Stimulated activated CD4-positive, alpha-beta T cell treated with anti-CD3 and anti-CD28 coated beads, Interleukin-12 subunit alpha, Interleukin-12 subunit beta, amount 100 ng/mL, for 48 hours (primary cell): ENCODE measurements at places on chromosomes 2 and 18.

GRCh38 chr18:50870138-50870845 lies 8.6 kb upstream of the ME2 start:
- no peak for DNase-seq

- DNase-seq: no peak
These were observed 704.9 kb downstream of the DCDC2C start for GRCh38 chr2:4408321-4408720.

GRCh38 chr2:34365932-34366331 lies 766.8 kb upstream of the FAM98A start:
- no peak for DNase-seq

- DNase-seq: no peak
These were observed 122.9 kb downstream of the COPS8 start for GRCh38 chr2:237208373-237209260.

GRCh38 chr2:65103013-65103715 lies 26.7 kb downstream of the RAB1A start:
- DNase-seq: no peak

DNA sequence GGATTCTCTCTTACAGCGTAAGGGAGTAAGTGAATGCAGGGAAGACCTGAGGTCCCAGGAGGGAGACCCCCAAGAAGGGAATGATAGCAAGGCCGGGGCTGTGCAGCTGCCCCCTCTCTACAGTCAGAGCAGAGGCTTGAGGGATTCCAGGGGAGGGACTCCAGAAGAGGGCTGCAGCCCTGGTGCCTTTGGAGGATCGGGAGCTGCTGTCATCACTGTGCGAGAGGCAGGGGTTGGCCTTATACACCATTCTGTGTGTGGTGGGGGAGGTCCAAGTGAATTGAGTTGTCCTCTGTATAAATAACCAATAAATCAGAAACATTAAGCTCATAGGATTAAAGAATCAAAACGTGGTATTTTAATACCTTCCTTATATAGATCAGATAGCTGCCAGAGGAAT lies 114.9 kb downstream of the GLI2 start:
- DNase-seq: no peak

- no peak for DNase-seq
These were observed 28.3 kb upstream of the SP3 start for GRCh38 chr2:173993459-173993858.

DNA sequence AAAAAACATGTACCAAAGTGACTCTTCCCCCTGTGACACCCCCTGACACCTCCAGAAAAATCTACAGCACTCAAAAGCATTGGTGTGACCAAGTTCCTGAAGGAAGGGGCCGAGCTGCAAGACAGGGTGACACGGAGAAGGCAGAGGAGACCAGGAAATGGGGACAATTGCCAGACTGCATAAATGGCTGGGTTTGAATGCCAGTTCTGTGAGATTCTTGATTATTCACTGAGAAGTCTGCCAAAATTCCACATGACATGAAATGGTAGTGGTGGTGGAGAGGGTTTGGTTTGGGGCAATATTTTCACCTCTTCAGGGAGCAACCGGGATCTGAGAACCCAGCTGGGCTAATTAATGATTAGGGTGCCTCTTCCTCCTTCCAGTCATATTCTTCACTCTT lies 178.5 kb downstream of the ARL4C start:
- no peak for DNase-seq

DNA sequence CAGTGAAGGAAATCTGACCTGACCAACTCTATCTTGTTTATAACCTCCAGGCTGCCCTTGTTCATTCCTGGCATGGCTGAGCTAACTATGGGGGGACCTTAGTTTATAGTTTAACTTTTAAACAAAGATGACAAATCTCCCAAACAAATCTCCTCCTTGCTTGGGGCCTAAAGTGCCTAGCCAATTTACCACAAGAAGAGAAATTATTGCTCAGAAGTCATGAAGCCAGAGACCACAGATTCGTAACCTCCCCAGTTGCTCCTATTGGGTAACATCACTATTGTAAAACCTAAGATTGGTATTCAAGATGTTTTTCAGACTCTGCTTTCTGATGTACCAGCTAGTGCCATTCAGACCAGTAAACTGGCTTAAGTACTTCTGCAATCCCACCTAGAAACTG lies 649.4 kb upstream of the SLC8A1 start:
- DNase-seq: no peak

- DNase-seq: no peak
These were observed 3.8 kb upstream of the ANKRD23 start for GRCh38 chr2:96847586-96847985.

DNA sequence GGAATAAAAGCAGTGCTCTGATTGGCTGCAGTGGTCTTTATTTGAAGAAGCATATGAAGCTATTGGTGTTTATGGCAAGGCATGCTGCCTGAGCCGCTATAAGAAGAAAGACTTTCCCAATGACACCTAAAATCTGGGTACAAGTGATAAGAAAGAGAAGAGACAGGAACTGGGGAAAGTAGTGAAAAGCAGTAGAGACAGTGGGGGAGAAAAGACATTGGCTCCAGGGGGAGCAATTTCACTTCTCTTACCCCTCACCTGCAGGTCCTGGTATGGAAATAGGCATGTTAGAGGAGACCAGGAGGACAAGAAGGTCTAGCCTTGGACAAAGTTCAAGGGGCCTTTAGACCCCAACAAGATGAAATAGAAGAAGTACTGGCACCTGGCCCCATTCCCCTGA lies 47.1 kb downstream of the PLCL1 start:
- no peak for DNase-seq

GRCh38 chr2:180690611-180691010 lies 289.8 kb upstream of the UBE2E3 start:
- no peak for DNase-seq

- no peak for DNase-seq
These were observed 25.5 kb downstream of the MARCHF4 start for GRCh38 chr2:216346781-216347180.

DNA sequence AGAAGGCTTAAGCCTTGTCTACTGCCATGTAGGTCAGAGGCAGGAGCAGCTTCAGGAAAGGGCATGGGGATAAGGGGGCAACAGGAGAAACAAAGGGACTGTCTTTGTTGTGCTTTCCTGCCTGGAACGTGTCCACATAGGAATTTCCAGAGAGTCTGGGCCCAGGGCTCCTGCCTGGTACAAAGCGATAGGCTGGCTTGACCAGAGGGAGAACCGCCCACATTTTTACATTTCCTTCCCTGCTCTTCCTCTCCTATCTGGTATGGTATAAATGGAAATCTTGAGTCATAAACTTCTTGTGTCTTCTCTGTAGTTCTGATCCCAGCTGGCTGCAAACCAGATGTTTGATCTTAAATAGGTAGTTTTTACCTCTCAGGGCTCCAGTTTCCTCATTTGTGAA lies 414.8 kb downstream of the HRH4 start:
- DNase-seq: no peak

DNA sequence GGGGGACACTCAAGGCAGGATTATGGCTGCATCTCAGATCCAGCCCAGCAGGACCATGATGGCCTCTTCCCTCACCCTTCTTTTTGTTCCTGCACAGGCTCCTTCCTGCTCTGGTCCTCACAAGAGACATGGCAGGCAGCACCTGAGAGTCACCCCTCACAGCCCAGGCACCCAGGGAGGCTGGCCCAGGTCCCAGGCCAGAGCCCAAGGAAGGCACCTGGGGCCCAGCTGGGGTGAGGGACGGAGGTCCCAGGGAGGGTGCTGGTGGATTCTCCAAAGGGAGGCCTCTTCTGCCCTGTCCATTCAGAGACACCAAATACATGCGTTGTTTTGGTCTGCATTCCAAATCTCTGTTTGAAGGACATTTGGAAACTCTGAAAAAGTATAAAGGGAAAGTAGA lies 285.4 kb upstream of the HS6ST1 start:
- no peak for DNase-seq

DNA sequence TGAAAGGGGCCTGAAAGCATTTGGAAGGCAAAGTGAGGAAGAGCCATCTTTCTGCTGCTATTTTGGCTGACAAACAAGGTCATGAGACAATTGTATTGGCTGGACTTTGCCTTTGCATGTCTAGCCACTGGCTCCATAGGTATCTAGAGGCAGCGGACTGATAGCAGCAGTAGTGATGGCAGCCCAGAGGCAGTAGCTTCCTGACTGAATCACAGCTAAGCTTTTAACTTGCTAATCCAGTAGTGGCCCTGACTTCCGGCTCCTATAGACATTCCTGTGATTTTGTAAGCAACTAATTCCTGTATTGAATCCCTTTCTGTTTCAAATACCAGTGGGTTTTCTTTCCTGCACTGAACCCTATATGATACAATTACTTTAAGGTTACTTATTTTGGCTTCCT lies 69.8 kb upstream of the PDE1A start:
- no peak for DNase-seq

- no peak for DNase-seq
These were observed 106.3 kb downstream of the NCOA1 start for GRCh38 chr2:24597181-24597870.

DNA sequence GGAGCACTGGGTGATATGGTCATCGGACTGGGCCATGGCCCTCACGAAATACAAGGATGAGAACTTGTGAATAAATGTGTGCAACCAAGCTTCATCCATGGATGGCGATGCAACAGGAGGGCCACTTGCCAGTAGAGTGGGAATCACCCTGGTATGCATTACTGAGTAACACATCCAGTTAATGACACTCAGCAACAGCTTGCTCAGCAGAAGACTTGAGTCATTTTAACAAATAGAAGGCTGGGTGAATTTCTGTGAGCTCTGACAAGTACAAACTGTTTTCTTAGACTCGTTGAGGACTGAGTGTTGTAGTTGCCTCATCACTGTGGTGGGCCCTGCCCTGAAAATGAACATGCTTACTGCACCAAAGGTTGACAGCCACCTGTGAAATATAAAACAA lies 221.6 kb downstream of the NCKAP5 start:
- DNase-seq: no peak

GRCh38 chr2:29317077-29317517 lies 201.9 kb downstream of the CLIP4 start:
- no peak for DNase-seq

DNA sequence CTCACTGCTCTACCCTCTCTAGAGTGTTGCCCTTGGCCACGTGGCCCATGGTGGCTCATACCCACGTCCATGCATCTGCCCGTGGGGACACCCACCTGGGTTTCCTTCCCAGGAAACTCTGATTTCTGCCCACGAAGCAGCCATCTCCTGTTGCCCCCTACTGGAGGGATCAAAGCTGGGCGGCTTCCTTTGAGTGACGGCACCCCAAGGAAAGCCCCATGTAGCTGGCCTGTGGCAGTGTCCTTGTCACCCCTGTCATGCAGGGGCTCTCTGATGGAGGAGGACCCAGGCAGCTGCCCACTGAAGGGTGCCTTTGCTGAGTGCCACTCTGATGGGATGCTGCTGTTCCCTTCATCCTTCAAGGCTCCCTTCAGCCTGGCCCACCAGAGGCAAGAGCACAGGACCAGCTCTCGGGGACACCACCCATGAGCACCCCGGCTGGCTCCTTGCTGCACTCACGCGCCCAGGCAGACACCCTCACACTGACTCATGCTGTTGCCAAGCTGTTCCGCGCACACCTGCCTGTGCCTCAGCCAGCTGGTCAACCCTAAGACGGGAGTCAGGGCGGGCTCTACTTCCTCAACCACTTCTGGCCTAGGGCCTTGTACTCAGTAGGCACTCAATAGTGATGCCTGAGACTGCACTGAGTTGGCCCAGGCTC lies 101.1 kb downstream of the CTIF start:
- DNase-seq: no peak

DNA sequence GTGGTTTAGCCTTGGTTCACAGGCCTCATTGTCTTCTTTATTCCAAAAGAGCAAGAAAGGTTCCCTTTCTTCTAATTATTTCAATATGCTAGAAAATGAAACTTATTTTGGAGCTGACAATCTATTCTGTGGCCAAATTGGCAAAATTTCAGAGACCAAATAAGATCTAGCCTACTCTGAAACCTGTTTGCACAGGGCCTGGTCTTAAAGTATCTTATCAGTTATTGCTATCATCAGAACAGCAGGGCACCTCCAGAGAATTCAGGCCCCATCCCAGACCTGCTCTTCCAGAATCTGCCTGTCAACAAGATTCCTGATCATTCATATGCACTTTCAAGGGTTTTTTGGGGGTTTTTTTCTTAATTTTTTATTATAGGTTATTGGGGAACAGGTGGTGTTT lies 198.7 kb downstream of the ANAPC1 start:
- no peak for DNase-seq

GRCh38 chr2:3468296-3468988 lies 50.9 kb downstream of the ADI1 start:
- DNase-seq: no peak

GRCh38 chr18:67023059-67023458 lies 419.2 kb upstream of the CDH19 start:
- no peak for DNase-seq

- DNase-seq: no peak
These were observed 201.1 kb upstream of the FBXO11 start for GRCh38 chr2:48107326-48107925.

- no peak for DNase-seq
These were observed 24.1 kb downstream of the ACSL3 start for GRCh38 chr2:222884805-222885424.
